Right lobe of liver (tissue), 6 donors: ENCODE measurements at places on chromosomes 4 and X.

- DNase-seq: no peak
Observed at GRCh38 chr4:157572284-157572683, 351.8 kb downstream of the GRIA2 start.

- no peak for DNase-seq
Observed at GRCh38 chr4:16006771-16007446, 43.9 kb upstream of the FGFBP2 start.

GRCh38 chr4:85600501-85600900, 125.6 kb downstream of the ARHGAP24 start:
- DNase-seq: no peak

DNA sequence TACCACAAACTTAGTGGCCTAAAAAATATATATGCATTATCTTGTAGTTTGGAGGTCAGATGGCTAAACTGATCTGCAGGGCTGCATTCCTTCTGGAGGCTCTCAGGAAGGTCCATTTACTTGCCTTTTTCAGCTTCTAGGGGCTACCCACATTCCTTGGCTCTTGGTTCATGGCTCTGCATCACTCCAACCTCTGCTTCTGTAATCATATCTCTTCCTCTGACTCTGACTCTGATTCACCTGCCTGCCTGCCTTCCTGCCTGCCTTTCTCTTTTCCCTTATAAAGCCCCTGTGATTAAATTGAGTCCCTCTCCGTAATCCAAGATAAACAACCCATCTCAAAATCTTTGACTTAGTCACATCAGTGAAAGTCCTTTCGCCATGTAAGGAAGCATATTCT, 25.0 kb upstream of the FRMPD4 start:
- no peak for DNase-seq

GRCh38 chr4:120683897-120684540, 238.5 kb downstream of the PRDM5 start:
- no peak for DNase-seq

DNA sequence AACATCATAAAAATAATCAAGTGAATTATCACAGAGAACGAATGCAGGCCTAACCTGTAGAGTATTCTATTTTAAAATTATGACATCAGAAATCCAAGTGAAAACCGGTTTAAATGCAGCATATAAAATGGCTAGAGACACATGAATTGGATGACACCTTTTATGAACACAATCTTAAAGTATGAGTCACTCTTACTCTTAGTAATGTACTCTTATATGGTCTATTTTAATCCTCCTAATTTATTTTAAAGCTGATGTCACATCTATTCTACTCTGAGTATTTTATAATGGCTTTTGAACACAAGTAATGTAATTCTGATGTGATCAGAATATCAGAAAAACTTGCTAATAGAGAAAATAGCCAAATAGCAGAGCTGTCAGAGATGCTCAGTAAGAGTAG, 161.4 kb upstream of the RADX start:
- no peak for DNase-seq

- DNase-seq: no peak
Observed at GRCh38 chrX:37580080-37580479, 8.6 kb downstream of the LANCL3 start.

DNA sequence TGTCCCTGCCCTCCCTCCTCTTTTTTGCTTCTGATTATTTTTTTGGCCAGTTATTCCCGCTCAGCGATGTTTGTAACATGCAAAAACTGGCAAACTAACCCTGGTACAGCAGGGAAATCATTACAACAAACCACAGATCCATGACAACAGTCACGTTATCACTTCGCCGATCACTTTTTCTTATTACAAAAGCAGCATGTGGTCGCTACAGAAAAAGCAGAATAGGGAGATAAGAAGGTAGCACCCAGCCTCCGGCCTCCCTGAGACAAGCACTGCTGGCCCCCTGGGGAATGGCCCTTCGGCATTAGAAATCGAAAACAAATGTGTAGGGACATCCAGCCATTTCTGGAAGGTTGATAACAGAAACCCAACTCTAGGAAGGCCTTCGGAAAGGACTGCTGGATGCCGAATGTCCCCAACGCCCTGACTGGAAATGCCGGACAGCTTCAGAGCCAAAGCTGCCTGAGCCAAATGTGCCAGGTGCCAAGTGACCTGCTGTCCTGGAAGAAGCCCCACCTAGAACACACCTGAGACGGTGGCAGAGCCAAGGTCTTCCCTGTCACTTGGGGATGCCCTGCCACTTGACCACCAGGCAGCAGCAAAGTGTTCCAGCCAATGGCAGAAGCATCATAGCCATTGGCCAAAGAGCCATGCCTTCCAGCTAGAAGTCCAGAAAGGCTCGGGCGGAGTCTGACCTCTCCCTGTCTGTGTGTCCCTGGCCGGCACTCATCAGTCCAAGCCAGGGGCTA, 2.9 kb downstream of the IDH3G start:
- no peak for DNase-seq

- no peak for DNase-seq
Observed at GRCh38 chr4:143351149-143351691, 14.5 kb downstream of the GAB1 start.

GRCh38 chr4:102789317-102789717, 28.5 kb upstream of the MANBA start:
- DNase-seq: no peak

- no peak for DNase-seq
Observed at GRCh38 chrX:39890807-39891206, 207.0 kb downstream of the BCOR start.

GRCh38 chrX:68983004-68983857, 154.4 kb downstream of the EFNB1 start:
- DNase-seq: no peak

DNA sequence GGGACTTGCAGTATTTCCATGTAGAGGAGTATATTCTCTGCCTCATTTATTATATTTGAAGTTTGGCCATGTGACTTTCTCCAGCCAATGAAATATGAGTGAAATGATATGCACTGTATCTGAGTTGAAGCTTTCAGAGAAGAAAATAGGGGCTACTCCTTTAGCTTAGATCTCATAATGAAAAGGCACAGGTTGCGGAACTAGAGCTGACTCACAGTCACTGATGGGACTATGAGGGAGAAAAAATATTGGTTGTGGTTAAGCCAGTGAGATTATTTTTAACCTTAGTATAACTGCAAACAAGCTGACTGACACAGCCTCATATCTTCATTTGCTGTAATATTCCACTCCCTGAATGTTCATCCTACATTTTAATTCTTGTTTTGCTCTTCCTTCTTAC, 1104.3 kb downstream of the RPA4 start:
- DNase-seq: no peak

DNA sequence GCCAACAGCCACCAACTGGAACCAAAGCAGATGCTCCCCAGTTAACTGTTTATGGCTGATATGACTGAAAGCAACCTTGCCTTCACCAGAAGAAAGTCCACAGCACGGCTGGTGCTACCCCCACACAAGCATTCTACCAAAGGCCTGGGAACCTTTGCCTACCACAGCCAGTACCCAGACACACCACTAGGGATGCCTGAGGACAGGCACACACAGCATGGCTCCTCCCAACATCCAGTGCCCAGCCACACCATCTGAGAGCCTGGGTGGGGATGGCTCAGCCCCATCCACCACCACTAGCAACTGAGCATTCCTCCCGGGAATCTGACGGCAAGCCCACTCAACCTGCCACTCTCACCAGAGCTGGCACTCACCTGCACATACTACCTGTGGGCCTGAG, 178.6 kb downstream of the SLC7A11 start:
- DNase-seq: no peak

GRCh38 chr4:80173841-80174240, 23.5 kb upstream of the PRDM8 start:
- no peak for DNase-seq

GRCh38 chr4:56220261-56220660, 167.0 kb downstream of the AASDH start:
- DNase-seq: no peak

DNA sequence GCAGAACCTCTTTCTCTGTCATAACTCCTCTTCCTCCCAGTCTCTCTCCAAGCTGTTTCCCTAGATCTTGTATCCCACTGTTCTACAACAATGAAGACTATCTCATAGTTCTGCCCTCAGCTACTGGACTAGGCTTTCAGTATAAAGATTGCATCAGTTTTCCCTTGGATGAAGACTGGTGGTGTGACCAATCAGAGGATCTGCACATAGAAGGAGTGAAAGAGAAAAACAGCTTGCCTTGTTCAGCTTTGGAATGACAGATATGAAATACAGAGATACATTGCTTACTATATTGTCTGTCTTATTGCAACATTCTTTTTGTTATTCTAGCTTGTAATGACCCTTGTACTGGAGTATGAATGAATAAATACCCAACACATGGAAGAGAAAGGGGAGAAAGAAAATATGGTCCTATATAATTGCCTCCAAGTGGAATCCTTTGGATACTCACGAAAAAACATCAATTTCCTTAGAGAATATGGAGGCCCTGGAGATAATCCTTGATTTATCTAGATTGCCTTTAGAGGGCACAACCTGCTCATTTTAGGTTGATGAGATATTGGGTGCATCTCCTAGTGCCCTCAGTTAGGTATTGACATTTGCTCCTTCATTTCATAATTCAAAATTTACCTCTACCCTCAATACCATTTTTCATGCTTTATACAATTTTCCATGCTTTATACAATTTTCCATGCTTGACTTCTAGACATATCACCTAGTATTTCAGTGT, 395.8 kb downstream of the NAF1 start:
- no peak for DNase-seq

- no peak for DNase-seq
Observed at GRCh38 chr4:132513491-132513890, 635.6 kb upstream of the PCDH10 start.

DNA sequence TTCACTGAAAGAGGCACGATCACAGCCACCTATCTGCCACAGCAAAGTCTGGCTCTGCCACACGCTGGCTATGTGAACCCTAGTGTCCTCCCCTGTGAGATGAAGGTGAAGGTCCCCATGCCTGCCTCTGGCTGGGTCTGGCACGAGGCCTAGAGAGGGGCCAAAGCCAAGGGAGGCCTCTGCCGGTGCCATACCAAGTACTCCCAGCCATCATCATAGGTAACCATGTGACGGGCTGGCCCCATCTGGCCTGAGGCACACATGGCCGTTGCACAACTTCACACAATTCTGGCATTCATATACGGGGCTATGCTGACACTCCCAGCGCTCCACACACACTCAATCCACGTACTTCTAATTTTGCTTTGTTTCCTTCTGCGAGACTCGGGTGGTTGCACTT, 15.3 kb downstream of the NOP14 start:
- peak; percentile 92 for DNase-seq

DNA sequence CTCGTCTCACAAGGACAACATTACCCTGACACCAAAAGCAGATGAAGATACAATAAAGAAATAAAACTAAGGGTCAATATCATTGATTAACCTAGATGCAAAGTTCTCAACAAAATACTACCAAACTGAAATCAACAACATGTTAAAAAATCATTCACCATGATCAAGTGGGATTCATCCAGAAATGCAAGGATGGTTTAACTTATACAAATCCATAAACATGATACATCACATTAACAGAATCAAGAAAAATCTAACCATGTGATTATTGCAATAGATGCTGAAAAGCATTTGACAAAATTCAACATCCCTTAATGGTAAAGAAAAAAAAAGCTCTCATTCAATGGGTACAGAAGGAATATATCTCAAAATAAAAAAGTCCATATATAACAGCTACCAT, 514.9 kb downstream of the TMA16 start:
- no peak for DNase-seq

GRCh38 chrX:133884430-133885394, 100.7 kb downstream of the GPC3 start:
- no peak for DNase-seq

DNA sequence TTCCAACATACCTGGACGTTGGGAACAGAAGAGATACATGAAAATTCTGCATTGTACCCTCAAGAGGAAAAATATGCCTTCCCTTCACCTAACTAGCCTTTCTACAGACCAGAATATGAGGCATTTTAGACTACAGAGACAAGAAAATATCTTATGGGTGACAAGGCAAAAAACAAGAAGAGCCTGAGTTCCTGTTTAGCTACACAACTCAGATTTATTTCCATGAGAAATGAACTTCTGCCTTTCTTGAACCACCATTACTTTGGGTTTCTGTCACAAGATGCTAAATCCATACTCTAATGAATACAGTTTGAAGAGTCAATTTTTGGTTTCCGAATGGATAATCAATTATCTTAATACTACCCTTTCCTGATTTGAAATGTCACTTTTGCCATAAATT, 18.7 kb downstream of the RCHY1 start:
- no peak for DNase-seq

- DNase-seq: peak; percentile 57
Observed at GRCh38 chr4:180057891-180058671, 2185.1 kb upstream of the TENM3 start.

DNA sequence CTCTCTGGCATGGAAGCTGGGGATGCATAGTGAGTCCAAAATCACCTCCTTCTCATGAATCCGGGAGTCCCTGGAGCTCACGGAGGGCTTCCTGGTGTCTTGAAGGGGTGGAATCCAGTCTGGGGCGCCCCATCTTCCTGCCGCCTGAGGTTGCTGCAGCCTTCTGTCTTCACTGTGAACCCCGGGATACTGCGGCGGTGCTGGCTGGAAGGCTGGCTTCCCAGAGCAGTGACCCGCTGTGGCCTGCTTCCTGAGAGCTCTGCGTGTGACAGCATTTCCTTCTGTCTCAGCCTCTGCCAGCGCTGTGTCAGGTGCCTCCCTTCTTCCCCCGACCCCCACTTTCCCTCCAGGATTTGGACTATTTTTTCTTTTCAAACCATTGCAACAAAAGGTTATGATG, 98.8 kb upstream of the STOX2 start:
- DNase-seq: no peak

- no peak for DNase-seq
Observed at GRCh38 chrX:120316587-120317283, 5.5 kb upstream of the TMEM255A start.

DNA sequence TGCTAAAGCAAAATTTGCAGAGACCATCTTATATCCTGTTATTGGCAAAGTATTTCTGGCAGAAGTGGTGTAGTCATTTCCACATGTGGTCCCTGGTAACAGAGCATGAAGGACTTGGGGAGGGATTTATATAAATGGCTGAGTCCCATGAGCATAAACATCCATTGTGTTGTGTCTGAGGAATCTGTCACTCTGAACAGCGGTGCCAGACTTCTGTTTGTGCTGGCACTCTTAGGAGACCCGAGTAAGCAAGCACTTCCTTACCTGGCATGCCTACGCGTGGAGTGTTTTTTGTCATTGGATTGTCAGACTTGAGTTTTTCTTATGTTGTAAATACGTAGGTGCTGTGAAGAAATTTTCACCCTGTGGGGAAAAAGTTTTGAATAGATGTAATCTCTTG, 285.9 kb downstream of the ARHGAP10 start:
- DNase-seq: no peak

DNA sequence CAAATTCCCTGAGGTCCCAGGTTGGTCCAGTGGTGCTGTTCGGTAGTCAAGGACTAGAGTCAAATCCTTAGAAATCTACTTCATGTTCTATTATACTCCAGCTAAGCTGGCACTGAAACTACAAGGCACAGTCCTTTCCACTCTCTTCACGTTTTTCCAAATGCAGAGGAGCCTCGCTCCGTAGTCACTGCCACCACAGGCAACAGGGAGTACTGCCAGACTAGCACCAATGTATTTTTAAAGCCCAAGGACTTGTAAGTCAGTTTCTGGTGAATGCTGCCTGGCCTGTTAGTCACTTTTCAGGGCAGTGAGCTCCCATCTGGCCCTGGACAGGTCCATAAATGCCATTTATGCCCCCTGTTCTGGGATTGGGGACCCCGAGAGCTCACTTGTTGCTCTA, 323.5 kb downstream of the FAM47A start:
- DNase-seq: no peak

- DNase-seq: peak; percentile 93
Observed at GRCh38 chr4:39697740-39698423, at the start of gene UBE2K. UBE2K (plus strand) TSS chr4:39698136; CDS start chr4:39698328, 192 bp downstream.
